ENCODE measurements at places on chromosomes 13 and 19.

GRCh38 chr19:8240274-8241229 is 31.4 kb downstream of the CERS4 start:
- DNase-seq = peak; percentile 55

- DNase-seq = no peak
Observed at GRCh38 chr13:107342747-107343146, 774.8 kb upstream of the ARGLU1 start.

DNA sequence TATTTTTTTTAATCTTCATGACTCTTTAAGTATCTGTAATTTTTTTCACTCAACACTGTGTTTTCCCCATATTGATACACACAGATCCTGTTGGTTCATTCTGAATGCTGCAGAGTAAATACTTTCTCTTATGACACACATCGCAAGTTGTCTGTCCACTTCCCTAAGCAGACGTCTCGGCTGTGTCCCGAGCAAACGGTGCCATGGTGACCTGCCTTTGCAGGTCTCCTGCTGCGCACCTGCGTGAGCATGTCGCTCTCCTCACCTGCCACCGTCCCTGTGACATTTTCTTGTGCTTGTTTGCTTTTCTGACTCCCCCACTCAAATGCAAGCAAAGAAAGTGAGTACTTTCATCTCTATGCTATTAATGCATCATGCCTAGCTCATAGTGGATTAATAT is 57.8 kb downstream of the CCDC70 start:
- no peak for DNase-seq

DNA sequence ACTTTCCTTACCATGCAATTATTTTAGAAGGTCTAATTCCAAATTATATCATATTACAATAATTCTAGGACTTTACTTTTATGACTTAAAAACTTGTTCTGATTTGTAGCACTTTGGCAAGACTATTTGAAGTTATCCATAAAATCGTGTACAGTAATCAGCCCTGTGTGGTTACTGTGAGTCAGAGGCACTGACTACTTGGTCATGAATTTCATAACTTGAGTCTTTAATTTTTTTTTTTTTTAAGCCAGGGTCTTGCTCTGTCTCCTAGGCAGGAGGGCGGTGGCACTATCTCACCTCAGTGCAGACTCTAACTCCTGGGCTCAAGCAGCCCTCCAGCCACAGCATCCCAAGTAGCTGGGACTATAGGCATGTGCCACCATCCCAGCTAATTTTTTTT is 1319.2 kb upstream of the SLC10A2 start:
- DNase-seq = no peak

DNA sequence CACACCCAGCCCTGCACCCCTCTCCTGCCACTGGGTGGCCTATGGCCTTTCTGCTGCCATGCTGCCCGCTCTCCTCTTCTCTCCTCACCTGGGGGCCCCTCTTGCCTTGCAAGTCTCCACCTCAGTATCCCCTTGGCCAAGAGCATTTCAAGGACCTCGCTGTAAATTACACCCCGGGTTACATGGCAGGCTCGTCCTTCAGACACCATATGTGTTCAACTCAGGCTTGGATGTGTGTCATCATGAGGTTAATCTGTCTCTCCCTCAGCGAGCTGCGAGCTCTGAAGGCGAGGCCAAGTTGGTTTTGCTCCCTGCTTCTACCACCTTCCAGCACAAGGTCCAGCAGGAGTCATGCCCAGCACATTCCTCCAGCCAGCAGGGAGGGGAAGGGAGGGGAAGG is 74.8 kb upstream of the TM9SF2 start:
- DNase-seq = no peak

- peak; percentile 56 for DNase-seq
Observed at GRCh38 chr13:30422054-30422839, at the start of gene UBE2L5. Gene UBE2L5, plus strand, starts transcription at chr13:30422493. Its CDS starts 5,498 bp downstream, at chr13:30427991.

- no peak for DNase-seq
Observed at GRCh38 chr13:109058087-109058486, 428.7 kb downstream of the MYO16 start.

DNA sequence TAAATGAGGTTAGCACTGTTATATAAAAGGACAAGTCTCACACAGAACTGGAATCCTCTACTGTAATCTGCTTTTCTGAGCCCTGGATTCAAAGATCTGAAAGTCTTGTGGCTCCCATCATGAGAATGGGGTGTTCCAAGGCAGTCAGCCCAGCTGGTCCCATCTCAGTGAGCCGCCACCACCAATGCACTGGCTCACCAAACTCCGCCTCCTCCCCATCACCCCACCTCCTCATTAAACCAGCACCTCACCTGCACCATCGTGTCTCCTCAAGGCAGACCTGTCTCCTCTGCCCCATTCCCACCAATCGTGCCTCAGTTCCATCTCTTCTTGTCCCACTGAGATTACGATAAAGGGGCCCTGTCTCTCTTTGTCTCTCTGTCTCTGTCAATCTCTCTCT is 166.7 kb downstream of the USP12 start:
- DNase-seq = no peak

- DNase-seq = no peak
Observed at GRCh38 chr13:49954674-49955455, 18.7 kb upstream of the SPRYD7 start.

DNA sequence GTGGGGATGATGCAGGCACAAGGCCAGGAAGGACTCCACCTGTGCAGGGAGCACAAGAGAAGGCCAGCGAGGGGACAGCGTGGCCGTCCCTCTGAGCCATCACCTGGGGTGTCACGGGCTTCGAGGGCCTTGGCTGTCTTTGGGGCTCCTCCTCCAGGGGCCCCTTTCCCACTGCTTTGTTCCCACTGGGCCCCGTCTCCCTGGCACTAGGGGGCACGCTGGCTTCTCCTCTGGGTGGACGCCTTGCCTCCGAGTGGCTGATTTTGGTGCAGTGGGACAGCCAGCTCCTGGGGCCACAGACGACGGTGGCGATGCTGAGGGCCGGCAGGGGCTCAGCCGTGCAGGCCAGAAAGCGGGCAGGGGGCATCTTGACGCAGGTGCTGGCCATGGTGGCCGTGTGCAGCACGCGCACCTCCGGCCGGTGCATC is 43.2 kb upstream of the GRTP1 start:
- no peak for DNase-seq

DNA sequence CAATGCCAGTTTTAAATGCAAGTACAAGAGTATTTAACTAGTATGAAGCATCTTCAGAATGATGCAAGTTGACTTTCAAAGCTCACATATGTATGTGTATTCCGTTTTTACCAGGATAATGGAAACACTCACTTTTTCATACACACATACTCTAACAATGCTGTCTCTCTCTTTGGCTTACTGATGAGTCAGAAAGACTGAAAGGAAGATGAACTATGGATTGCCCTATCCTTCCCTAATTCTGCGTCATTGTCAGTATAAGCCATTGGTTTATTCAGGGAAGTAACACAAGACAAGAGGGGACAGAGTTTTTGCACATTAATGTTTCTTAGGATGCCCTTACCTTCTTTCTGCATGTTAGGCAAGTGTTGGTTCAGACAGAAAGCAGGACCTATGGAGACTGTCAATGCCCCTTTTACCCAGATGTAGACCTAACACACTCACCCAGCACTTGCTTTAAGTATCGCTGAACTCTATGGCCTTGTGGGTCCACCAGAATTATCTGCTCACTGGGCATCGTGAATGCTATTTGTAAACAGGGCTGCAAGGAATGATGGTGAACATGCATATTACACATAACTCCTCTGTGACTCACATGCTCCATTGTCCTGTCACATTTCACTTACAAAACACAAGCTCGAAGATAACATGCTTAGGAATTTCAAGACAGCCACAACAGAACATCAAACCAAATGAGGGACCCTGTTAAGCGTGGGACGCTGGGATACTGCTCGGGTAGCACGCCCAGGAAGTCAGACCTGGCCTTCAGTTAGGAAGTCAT is 10.0 kb upstream of the OXGR1 start:
- no peak for DNase-seq

GRCh38 chr13:75804054-75804453 is 167.9 kb downstream of the LMO7 start:
- no peak for DNase-seq
